Islet precursor cell (in vitro differentiated cells): ENCODE measurements at places on chromosomes 7 and 10.

DNA sequence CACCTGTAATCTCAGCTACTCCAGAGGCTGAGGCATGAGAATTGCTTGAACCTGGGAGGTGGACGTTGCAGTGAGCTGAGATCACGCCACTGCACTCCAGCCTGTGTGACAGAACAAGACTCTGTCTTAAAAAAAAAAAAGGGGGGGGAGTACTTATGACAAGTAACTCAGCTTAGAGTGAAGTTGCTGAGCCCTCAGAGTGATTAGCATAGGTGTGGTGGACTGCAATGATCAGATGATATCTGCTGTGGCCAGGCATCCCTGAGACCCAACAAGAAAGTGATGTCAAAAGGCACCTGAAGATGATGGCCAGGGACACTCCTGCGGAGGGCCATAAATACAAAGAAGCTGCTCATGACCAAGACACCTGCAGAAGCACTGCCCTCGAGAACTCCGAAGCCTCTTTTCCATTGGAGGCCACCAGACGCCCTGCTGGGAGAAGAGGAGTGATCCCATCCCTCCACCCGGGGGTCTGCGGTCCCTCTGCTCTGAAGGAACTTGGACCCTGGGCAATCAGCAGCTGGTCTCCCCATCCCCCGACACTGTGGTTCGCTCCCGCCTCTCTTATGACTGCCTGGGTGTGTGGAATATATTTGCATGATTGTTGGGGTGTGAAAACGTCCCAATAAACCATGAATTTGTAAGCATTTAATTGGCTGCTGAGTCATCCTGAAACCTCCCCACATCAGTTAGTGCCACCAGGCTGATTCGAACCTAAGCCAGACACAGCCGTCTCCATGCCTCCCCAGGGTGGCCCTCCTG lies 46.0 kb downstream of the RASGEF1A start:
- peak; percentile 45 for DNase-seq

DNA sequence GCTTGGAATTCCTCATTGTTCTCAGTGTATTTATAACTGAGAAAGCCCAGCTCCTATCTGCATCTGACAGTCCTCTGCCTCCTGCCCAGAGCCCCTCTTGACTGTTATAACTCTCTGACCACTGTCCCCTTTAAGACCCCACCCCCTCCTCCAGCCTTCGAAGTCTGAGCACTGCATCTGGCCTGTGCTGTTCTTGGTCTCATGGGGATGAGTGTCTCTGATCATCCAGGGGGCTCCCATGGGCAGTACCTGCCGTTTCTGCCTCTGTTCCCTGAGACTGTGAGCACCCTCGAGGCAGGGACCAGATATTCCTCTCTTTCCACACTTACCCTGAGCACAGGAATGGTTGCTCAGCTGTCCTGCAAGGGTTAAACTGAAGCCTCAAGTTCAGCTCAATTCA lies 7.7 kb downstream of the GHRHR start:
- DNase-seq: peak; percentile 43

GRCh38 chr7:3767917-3768777 lies 467.1 kb downstream of the SDK1 start:
- DNase-seq: no peak

DNA sequence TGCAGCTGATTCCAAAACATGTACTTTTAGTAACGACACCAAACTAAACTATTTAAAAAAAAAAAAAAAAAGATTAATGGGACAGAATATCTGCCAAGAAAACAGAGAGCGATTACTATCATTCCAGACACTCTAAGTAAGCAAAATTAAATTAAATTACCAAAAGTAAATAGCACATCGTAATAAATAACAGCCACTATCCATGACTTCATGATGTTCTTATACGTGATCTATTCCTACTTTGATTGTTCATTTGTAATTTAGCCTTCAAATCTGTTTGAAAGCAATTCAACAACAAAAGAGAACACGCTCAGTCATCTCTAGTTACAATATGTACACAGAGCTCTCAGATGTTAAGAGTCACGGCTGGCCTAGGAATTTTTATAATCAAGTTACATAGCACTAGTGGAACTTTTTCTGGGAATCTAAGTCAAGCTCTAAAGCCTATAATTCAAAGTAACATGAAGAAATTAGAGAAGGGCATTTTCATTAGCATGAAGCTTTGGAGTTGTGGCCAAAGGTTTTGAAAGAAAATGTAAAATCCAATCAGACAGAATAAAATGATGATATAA lies 241.7 kb upstream of the NEBL start:
- DNase-seq: no peak

DNA sequence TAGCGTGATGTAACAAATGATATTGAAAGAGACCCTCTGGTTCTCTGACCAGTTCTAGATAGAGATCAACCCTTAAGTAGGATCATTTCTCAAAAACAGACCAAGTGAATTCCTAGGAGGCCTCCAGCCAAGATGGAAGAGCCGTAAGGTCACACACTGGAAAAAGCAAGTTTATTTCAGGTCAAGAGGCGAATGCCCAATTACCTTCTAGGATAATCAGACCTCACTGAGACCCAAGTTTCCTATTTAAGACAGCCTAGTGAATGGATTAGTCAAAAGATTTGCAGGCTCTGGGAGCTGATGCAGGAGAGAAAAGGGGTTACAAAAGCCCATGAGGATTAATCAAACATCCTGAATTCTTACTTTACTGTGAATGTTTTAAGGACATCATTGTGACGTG lies 486.1 kb upstream of the NRP1 start:
- no peak for DNase-seq

DNA sequence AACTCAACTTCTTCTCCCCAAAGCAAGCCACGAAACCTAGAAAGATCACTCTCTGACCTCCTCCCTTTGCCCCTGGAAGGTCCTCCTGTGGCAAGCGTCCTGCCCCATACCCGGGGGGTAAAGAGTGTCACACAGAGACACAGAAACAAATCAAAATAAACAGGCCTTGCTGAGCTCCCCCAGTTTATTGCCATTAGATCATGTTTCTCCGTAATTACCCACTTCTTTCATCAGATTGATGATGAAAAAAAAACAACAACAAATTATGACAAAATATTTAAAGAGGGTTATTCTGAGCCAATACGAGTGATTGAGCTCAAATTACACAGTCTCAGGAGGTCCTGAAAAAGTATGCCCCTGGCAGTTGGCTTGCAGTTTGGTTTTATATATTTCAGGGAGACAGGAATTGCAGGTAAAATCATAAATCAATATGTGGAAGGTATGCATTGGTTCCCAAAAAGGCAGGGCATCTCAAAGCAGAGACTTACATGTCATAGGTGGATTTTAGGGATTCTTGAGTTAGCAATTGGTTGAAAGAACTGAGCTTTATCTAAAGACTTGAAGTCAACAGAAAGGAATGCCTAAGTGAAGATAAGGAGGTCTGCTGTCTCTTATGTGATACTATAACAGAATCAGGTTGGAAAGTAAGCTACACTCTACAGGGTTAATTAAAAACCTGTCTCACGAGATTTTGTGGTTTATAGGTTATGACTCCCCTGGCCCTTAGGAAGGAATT lies 86.2 kb downstream of the APBB1IP start:
- DNase-seq: no peak

DNA sequence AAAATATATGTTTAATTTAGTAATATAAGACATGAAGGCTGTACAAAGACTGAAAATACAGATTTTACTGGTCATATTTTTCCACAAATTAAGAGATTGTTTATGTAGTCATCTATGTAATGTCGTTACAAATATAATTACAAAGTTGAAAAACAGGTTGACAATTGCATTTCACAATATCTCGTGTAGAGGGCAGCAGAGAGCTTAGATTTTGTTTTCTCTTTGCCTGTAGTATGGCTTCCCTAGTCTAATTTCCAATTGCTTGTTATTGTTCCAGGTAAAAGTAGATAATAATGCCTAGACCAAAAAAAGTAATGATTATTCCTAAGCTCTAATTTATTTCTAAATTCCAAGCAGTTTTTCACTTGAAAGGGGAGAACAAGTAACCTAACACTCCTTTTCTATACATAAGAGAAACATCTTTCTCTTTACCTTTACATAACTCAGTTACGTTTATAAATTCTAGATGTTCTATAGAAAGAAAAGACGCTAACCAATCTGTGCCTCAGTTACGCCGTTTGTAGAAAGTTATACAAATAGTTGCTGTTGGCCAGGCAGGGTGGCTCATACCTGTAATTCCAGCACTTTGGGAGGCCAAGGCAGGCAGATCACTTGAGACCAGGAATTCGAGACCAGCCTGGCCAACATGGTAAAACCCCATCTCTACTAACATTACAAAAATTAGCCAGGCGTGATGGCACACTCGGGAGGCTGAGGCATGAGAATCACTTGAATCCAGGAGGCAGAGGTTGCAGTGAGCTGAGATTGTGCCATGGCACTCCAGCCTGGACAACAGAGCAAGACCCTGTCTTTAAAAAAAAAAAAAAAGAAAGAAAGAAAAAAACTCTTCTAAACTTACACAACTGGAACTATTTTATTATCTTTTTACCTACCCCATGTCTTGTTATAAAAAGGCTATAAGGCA lies 30.0 kb downstream of the NET1 start:
- DNase-seq: no peak

DNA sequence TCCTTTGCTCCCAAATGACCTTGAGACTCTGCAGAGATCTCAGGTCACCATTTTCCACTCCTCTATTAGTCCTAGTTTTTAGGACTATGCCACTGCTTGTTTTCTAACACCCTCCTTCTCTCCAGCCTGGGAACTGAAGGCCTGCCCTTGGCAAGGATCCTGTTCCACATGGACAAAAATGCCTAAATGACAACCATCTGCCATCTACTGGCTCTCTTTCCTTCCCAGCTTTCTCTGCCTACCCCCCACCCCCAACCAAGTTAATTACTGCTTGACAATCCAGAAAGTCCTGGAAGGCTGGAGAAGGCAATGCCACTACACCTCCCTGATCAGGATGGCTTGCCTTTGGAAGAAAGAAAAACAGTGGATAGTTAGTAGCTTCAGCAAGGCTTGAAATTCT lies 44.8 kb upstream of the SP8 start:
- DNase-seq: no peak

DNA sequence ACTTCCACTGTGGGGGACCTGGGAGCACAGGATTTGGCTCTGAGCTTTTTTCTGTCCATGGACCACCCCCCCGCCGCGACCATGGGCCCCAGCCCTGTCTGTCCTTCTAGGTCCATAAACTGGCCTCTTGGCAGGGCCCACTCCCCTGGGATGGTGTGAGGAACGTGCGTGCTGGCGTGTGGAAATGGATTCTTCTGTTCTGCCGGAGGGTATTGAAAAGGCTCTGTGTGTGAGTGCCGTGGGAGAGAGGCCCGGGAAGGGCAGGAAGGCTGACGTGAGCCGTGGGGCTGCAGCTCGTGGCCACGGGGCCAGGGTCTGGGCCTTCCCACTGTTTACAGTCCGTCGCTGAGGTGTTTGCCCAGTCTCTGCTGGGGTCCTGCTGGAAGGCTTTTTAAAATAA lies 123.7 kb downstream of the GRK5 start:
- DNase-seq: no peak

- DNase-seq: peak; percentile 88
These were observed at the start of gene MET for GRCh38 chr7:116671681-116672595. Gene MET, plus strand, starts transcription at chr7:116672196. Its CDS starts 26,889 bp downstream, at chr7:116699085.

DNA sequence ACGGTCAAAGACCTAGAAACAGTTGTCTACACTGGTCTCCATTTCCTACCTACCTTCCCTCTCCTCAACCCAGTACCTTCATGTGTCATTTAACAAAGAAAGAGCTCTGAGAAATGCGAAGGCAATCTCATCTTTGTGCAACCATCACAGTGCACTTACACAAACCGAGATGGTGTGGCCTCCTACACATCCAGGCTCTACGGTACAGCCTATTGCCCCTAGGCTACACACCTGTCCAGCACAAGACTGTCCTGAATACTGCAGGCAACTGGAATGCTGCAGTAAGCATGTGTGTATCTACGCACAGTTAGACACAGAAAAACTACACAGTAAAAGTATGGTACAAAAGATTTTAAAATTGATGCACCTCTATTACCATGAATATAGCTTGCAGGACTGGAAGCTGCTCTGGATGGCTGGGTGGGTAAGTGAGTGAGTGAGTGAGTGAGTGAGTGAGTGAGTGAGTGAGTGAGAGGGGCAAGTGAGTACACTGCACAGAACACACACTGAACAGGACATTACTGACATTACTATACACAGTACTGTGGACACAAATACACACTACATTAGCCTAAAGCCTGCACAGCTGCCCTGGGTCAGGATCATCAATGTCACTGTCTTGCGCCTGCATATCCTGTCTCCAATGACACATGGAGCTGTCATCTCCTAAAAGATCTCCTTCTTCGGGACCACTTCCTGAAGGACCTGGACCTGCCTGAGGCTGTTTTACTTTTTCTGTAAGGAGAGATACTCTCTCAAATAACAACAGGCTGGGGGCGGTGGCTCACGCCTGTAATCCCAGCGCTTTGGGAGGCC lies 18.5 kb downstream of the ITGB1 start:
- DNase-seq: no peak

DNA sequence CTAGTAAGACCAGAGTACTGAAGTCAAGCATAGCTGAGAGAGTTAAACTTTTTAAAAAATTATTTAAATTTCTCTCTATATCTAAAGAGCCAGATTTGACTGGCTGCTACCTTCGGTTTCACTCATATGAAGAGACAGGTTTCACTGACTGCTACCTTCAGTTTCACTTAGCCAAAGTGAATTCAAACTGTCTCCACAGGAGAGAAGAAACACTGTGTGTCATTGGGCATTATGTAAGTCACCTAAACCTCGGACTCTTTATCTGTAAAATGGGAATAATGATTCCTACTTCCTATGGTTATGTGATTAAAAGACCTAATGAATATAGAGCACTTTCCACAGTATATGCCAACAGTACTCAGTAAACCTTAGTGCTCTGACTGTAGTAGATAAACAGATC lies 41.6 kb upstream of the MET start:
- no peak for DNase-seq

DNA sequence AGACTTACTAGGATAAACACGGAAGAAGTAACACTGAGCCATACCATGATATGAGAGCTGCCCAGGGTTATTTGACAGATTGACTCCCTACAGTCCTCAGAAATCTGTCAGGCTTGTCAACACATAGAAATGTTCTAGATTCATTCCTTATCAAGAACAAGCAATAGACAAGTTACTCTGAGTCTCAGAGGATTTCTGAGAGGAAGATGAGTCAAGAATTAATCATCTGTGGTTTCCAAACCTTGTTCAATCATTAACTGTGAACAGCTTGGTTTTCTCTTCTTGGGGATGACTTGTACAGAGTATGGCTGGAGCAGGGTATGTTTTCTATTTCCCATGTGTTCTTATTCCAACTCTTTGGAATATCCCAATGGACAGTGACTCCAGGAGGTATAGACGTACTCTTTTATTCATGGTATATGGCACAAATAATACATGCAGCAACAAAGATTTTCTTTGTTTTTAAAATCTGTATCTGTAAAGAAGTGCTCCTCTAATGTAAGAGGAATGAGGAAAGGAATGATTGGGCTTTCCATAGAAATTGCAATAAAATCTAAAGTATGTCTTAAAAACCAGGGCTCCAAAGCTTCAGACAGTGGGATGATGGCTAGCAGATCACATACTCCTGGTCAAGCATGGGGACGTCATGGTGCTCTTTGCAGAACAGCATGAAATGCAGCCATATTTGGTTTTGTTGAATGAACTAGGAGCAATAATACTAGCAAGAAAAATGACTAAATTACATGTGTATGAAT lies 11.9 kb upstream of the SFR1 start:
- DNase-seq: no peak
